ENCODE measurements at places on chromosomes 11 and 22.

DNA sequence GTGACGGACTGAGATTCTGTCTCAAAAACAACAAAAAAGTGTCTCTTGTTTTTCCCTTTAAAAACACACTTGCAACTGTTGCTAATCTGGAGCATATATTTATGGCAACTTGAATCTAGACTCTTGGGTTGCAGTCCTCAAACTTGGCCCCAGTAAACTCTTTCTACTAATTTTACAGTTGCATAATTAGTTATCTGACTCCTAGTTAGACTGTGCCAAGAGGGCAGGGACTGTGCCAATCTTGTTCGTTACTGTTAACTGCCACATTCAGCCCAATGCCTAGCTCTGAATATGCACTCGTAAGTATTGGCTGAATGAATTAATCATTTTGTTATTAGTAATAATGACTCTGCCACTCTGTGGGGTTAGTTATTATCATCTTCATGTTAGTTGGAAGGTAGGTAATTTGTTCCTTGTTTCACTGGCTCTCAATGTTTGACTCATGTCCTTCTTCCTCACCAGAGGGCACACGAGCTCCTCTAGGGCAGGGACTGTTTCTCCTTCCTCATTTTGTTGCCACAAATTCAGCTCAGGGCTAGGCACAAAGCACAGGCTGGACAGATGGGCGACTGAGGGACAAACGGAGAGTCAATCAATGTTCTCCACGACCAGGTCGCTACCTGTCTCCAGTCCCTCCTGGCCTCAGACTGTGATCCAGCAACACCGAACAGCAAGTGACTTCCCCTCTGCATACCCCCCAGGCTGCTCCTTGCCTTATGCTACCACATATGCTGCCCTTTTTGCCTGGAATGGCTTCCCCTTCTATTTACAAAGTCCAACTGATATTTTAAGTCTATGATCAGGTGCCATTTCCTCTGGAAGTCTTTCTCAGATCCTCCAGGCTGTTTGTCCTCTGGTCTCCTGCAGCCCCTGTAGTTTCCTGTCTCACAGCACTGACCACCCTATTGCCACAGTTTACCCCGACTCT is 9.0 kb downstream of the CLPB start:
- DNase-seq, result no peak

DNA sequence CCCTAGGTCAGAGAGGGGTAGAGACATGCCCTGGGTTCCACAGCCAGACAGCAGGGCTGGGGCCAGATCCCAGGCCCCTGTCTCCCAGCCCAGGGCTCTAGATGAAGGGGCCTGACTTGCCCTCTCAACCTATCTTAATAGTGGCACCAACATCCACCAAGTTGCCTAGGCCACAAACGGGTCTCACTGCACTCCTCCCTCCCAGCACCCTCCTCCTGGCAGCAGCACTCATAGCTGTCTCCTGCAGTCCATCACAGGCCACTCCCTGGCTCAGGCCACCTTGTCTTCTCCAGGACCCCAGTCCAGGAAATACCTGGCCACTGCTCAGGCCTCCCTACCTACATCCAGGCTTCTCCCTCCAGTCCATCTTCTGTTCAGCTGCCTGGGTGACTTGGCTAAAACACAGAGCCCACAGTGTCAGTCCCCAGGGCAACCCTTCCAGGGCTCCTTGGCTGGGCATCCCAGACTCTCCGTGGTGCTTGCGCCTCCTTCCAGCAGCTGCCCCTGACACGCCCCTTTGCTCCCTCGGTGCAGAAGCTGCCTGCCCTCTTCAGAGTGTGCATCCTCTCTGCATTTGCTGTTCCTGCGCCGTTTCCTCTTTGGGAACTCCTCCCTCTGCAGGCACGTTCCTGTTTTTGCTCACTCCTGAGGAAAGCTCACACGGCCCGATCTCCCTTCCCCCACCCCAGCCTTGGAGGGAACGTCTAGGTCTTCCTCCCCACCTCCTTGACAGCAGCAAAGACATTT is 40.5 kb downstream of the LRRC32 start:
- DNase-seq, result peak; percentile 52

DNA sequence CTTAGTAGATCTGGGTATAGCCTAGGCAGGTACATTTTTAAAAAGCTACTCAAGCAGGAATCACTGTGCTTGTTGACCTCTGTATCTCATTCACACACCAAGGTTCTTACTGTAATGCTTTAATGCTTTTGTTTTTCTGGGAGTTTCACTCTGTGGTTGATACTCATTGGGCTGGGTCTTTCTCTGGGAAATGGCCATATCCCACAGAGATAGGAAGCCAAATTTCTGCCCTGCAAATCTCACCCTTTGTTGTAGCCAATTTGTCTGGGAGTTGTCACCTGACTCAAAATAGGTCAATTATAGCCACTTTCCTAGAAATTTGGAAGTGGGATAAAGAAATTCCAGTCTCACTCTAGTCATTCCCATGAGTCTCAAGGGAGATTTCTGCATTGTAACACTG is 195.8 kb upstream of the BDNF start:
- no peak for DNase-seq

DNA sequence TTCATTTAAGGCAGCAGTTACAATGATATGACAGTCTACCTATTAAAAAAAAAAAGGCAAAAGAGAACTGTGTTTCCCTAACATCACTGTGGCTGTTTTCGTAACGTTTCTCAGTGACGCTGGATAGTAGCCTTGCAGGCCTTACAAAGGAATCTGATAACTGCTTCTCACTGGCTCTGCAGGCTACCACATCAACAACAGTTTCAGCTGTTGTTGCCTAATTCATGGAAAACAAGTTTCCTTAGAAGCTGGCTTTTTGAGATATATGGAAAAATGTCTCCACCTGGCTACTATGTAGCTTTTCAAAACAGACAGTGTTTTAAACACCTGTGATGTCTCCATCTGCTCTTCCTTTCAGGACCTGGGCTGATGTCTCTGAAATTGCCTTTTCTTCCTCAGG is 3.8 kb downstream of the OR51V1 start:
- no peak for DNase-seq

- peak; percentile 58 for DNase-seq
Measured at GRCh38 chr11:129323896-129324502, 51.6 kb upstream of the BARX2 start.

- DNase-seq, result peak; percentile 44
Measured at GRCh38 chr11:83816572-83817187, 530.5 kb upstream of the CCDC90B start.

DNA sequence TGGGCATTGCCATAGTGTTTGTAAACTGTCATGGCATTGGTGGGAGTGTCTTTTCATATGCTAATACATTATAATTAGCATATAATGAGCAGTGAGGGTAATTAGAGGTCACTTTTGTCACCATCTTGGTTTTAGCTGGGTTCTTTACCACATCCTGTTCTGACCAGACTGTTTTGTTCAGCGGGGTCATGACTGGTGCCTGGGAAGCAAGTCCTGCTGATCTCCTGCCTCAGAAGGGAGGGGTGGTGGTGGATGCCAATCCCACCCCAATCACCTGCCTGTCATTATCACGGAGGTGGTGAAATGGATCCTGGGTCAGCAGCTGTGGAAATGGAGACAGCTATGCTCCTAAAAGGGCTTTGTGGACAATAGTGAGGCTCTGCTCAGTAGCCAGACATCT is 31.2 kb downstream of the IL18 start:
- DNase-seq, result no peak

- no peak for DNase-seq
Measured at GRCh38 chr11:74084796-74085541, 76.1 kb upstream of the UCP3 start.

DNA sequence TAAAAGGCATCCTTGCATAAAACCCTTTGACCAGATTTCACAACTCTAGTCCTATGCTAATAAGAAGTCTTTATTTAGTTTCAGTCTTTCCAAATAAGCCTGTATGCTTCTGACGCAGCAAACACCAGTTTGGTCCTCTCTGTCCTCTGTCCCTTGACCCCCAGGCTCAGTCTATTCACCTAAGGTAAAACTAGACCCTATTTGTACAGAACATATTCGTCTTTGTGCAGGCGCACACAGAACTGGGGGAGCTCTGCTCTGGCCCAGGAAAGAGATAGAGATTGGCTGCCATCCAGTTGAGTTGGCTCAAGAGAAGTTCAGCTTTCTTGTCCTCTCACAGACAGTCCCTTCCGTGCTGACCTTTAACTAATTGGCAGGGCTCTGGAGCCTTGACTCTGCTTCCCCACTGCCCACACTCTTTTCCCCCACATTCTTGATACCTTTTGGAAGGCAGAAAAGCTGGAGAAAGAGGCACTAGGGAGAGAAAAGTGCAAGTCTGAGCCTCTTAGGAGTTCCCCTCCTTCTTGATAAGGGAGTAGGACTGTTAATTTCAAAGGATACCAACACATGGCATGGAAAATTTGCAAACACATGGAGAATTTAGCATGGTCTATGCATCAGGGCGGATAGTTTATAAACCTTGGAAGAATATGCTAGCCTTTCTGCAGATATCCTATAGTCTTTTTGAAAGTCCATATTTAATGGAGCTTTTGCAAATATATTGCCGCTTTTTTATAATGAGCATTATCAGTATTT is 21.2 kb upstream of the PSMA1 start:
- DNase-seq, result no peak

- DNase-seq, result no peak
Measured at GRCh38 chr11:58493676-58494075, 14.2 kb downstream of the OR5B21 start.

GRCh38 chr22:37639070-37639760 is at the start of gene SH3BP1:
Gene SH3BP1, plus strand, starts transcription at chr22:37639669. Its CDS starts 119 bp downstream, at chr22:37639788.
- peak; percentile 81 for DNase-seq

DNA sequence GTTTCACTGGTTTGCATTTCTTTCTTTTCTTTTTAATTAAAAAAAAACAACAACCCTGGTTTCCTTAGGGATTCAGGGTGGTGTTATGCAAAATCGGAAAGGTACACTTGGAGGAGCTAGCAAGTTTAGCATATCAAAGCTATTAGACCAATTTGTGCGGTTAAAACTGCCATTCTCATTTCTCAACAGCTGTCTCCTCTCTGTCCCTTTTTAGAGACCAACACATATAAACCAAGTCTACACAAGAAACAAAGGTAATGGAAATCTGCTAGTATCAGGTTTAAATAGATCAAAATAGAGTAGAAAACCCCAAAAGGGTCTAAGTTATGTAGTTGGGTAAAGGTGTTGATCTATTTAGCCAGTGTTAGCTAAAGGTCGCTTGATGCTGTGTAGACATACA is 1.7 kb upstream of the SESN3 start:
- DNase-seq, result no peak

- DNase-seq, result no peak
Measured at GRCh38 chr22:24925586-24926427, 20.7 kb downstream of the LHFPL7 start.

Measured in hepatocyte (in vitro differentiated cells).